ENCODE measurements at places on chromosomes 7 and 10.

GRCh38 chr7:100967292-100967863 is 2.0 kb upstream of the MUC12 start:
- no peak for DNase-seq
- no peak overlapping the region for H3K4me3 ChIP-seq
- H3K27me3 ChIP-seq = peaks cover 60% of the 10 kb centered on the region

DNA sequence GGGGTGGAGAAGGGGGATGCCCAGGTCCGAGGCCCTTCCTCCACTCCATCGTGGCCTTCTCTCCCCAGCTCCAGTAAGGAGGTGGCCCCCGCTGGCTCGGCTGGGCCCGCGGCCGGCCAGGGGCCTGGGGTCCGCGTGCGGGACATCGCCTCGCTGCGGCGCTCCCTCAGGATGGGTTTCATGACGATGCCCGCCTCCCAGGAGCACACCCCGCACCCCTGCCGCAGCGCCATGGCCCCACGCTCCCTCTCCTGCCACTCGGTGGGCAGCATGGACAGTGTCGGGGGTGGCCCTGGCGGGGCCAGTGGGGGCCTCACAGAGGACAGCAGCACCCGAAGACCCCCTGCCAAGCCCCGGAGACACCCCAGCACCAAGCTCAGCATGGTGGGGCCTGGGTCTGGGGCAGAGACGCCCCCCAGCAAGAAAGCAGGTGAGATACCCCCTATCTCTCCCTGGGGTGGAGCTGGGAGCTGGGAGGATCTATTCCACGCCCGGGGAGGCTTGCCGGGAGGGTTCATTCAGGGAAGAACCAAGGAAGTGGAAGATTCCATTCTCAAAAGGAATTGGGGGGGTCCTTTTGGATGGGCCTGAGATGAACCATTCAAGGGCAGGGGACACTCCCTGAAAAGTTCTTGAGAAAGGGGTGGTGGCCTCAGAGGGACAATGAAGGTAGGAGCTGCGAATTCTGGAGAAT is 3.2 kb downstream of the NYAP1 start:
- H3K27me3 ChIP-seq = no peaks in the 10 kb centered on the region
- H3K4me1 ChIP-seq = peaks cover 75% of the 10 kb centered on the region
- peak; percentile 74 for DNase-seq
- no peak overlapping the region for H3K4me3 ChIP-seq

GRCh38 chr10:62996925-62997324 is 136.2 kb upstream of the NRBF2 start:
- no peaks in the 10 kb centered on the region for H3K4me1 ChIP-seq
- H3K27ac ChIP-seq = no peak overlapping the region
- no peaks in the 10 kb centered on the region for H3K36me3 ChIP-seq
- no peak overlapping the region for H3K4me3 ChIP-seq
- DNase-seq = no peak

DNA sequence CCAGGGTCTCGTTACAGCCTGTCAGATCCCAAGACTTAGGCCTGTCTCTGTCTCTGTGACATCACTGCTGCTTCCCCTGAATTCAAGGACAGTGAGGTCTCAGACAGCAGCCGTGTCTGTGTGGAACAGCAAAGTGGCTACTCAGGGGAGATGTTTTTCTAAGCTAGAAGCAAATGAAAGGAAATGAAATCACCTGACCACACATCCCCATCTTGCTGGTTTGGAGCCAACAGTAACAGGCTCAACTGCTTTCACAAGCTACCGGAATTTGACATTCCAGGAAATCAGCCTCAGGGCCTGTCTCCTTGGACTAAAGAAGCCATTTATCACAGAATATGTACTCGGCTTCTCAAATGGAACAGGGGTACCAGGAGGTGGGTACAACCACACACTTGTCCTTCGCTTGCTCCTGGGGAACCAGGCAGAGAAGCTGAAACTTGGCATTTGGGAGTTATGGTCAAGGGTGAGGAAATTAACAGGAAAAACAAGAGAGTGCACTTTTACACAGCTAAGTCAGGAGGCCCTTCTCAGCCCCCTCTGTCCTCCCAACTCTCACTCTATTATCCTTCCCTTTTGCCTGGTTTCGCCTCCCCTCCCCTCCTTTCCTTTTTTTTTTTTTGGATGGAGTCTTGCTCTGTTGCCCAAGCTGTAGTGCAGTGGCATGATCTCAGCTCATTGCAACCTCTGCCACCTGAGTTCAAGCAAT is 73.2 kb downstream of the SPDYE5 start:
- peaks cover 69% of the 10 kb centered on the region for H3K36me3 ChIP-seq
- no peaks in the 10 kb centered on the region for H3K4me1 ChIP-seq
- DNase-seq = peak; percentile 69
- no peak overlapping the region for H3K4me3 ChIP-seq

DNA sequence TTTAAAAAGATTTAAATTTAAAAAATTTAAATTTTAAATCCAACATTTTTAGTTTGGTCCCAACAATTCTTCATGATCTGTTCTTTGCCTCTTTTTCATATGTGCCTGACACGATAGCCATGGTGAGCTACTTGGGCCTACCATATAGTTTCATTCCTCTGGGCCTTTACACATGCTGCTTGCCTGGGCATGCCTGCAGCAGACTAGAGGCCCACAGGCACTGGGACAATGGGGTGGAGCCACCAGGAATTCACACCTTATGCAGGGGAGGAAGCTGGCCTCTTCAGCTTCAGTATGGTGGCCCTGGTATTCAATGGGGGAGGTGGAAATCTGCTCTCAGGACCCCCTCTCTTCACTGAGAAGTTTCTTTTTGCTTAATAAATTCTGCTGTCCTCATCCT is 37.8 kb upstream of the ZNF365 start:
- H3K4me1 ChIP-seq = no peaks in the 10 kb centered on the region
- H3K4me3 ChIP-seq = no peak overlapping the region
- H3K27ac ChIP-seq = no peak overlapping the region
- DNase-seq = no peak
- no peaks in the 10 kb centered on the region for H3K36me3 ChIP-seq

DNA sequence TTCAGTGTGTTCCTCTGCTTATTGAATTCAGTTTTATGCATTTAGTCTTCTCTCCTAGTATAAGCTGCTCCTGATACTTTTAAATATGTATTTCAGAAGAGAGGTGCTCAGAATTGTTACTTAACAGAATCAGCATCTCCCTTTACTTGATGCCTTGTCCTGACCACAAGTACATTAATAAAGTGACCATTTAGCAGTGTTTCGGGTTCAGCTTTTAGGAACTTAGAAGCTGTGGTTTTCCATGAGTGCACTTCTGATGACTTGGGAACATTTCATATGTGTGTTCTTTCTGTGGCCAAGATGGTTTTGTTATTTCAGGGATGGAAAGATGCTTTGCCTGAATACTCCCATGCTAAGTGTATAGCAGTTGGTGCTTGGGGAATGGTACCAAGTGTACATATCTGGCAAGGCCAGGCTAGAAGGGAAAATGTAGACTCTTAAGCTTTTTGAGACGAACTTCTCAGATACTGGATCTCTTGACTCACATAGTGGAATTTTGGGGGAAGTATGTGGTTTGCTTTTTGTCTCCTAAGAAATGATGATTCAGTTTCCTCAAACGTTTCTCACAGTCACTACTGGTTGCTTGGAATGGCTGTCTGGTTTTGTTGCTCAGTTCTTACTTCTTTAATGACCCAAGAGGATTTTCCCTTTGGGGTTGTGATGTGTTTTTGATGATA is 17.2 kb downstream of the SGPL1 start:
- no peaks in the 10 kb centered on the region for H3K4me1 ChIP-seq
- H3K36me3 ChIP-seq = no peaks in the 10 kb centered on the region

GRCh38 chr7:106692450-106693051 is 31.6 kb upstream of the CCDC71L start:
- no peak overlapping the region for H3K27ac ChIP-seq
- no peak for DNase-seq
- no peaks in the 10 kb centered on the region for H3K27me3 ChIP-seq
- no peak overlapping the region for H3K4me3 ChIP-seq
- H3K4me1 ChIP-seq = no peaks in the 10 kb centered on the region
- no peaks in the 10 kb centered on the region for H3K36me3 ChIP-seq

DNA sequence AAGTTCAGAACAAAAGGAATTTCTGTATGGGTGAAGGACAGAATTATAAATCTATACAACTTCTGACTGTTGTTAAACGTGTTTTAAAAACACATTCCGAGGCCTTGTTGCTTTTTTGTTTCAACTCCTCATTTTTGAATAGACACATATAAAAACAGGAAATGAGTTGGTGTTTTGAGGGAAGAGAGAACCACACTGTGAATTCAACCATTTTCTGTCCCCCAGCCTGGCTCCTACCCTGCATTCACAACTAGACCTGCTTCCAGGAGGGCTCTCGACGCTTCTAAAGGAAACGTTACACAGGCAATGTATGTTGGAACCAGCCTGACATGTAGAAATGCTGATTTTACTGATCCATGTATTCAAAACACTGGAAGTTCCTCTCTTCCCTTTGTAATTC is 76.5 kb downstream of the OR13A1 start:
- H3K4me1 ChIP-seq = peaks cover 4% of the 10 kb centered on the region
- H3K27ac ChIP-seq = no peak overlapping the region
- H3K36me3 ChIP-seq = no peaks in the 10 kb centered on the region
- H3K27me3 ChIP-seq = no peaks in the 10 kb centered on the region
- no peak overlapping the region for H3K4me3 ChIP-seq

DNA sequence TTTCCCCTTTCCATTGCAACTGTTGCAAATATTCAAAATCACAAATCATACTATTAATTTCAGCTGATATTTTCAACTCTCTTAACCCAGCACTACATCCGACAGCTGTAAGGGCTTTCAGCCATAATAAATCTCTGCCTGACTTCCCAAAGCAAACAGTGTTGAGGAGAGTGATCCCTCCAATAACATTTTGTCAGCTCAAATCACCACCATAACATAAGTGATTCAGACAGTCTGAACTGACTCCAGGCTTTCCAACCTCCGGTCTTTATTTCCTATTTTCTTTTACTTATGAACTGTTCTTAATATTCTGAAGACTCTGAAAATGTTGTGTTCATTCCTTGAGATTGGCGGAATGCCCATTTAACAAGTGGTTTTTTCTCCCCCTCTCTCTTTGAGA is 1085.9 kb downstream of the GATA3 start:
- H3K27me3 ChIP-seq = no peaks in the 10 kb centered on the region
- peak; percentile 2 for DNase-seq
- H3K27ac ChIP-seq = no peak overlapping the region
- no peaks in the 10 kb centered on the region for H3K36me3 ChIP-seq

DNA sequence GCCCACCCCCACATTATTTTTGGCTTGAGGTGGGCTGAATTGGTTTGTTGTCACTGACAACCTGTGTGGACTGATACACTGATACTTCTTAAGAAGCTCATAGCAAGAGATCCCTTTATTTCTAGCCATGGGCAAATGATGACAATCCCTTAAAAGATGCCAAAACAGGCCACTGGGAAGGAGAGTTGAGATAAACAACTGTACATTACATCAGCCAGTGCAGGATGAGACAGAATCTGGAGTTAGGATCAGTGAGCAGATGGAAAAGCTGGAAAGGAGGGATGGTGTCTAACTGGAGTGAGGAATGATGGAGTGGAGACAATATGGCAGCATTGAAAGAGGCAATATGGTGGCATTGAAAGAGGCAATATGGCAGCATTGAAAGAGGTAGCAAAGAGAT is 195.9 kb upstream of the LYZL2 start:
- no peaks in the 10 kb centered on the region for H3K36me3 ChIP-seq
- no peak overlapping the region for H3K27ac ChIP-seq
- no peak overlapping the region for H3K4me3 ChIP-seq
- peaks cover 20% of the 10 kb centered on the region for H3K4me1 ChIP-seq
- no peak for DNase-seq

- no peaks in the 10 kb centered on the region for H3K27me3 ChIP-seq
- H3K27ac ChIP-seq = no peak overlapping the region
- H3K4me1 ChIP-seq = no peaks in the 10 kb centered on the region
These were observed 41.4 kb downstream of the CSTF2T start for GRCh38 chr10:51658000-51658399.

DNA sequence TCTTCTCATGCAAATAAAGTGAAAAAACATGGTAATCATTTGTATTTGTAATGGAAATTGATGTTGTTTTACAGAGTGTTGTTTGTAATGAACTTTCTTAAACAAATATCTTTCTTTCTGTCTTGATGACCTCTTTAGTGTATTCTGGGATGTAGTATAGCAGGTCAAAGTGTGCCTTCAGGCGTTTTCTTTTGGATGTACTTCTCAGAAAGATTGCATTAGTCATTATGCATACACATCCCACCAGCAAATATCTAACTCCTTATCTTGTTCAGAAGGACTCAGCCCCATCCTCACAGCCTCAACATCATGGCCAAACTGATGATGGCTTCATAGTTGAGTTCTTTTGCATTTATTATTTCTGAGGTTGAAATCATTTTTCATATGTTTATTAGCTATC is 124.7 kb downstream of the LRRC18 start:
- H3K27me3 ChIP-seq = no peaks in the 10 kb centered on the region
- H3K36me3 ChIP-seq = no peaks in the 10 kb centered on the region
- H3K27ac ChIP-seq = no peak overlapping the region
- no peak overlapping the region for H3K4me3 ChIP-seq
- peaks cover 4% of the 10 kb centered on the region for H3K4me1 ChIP-seq
- DNase-seq = no peak

GRCh38 chr10:110147961-110148360 is 59.4 kb upstream of the MXI1 start:
- no peak overlapping the region for H3K4me3 ChIP-seq
- H3K27me3 ChIP-seq = no peaks in the 10 kb centered on the region
- no peaks in the 10 kb centered on the region for H3K36me3 ChIP-seq
- H3K27ac ChIP-seq = no peak overlapping the region
- peaks cover 26% of the 10 kb centered on the region for H3K4me1 ChIP-seq

- H3K27me3 ChIP-seq = no peaks in the 10 kb centered on the region
- no peak for DNase-seq
- no peaks in the 10 kb centered on the region for H3K36me3 ChIP-seq
- H3K4me3 ChIP-seq = no peak overlapping the region
- H3K27ac ChIP-seq = no peak overlapping the region
These were observed 153.7 kb downstream of the DNAJB6 start for GRCh38 chr7:157490465-157490912.

GRCh38 chr7:96238474-96238873 is 83.4 kb downstream of the SLC25A13 start:
- DNase-seq = no peak
- H3K27ac ChIP-seq = no peak overlapping the region
- H3K4me3 ChIP-seq = no peak overlapping the region
- H3K36me3 ChIP-seq = no peaks in the 10 kb centered on the region

DNA sequence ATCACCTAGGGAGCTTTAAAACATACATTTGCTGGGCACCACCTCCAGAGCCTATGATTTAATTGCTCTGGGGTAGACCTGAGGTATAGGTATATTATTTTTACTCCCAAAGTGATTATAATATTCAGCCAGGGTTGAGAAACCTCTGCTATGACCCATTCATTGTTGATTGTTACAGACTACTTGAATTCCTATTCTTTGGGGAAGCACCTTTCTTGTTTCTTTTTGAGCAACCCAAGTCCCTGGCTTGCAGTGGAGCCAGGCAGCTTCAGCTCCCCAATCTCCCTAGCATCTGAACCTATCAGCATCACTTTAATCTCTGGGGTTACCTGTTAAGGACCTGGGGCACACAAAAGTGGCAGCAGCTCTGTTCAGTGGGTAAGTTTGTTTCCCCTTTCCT is 8.6 kb downstream of the PRKG1 start:
- no peak overlapping the region for H3K27ac ChIP-seq
- H3K4me1 ChIP-seq = no peaks in the 10 kb centered on the region
- DNase-seq = no peak

- no peaks in the 10 kb centered on the region for H3K4me1 ChIP-seq
- no peaks in the 10 kb centered on the region for H3K36me3 ChIP-seq
- H3K4me3 ChIP-seq = no peak overlapping the region
- DNase-seq = no peak
These were observed 9.9 kb upstream of the TEX36 start for GRCh38 chr10:125692601-125693523.
